Small intestine (tissue), 16 donors: ENCODE measurements at places on chromosomes 6 and 20. TPM values are rescaled to one million over a fixed set of nuclear protein-coding genes. Genes with fewer than 3 reads are reported as not detected.

Gene MCHR2
- polyA plus RNA-seq = not detected

DNA sequence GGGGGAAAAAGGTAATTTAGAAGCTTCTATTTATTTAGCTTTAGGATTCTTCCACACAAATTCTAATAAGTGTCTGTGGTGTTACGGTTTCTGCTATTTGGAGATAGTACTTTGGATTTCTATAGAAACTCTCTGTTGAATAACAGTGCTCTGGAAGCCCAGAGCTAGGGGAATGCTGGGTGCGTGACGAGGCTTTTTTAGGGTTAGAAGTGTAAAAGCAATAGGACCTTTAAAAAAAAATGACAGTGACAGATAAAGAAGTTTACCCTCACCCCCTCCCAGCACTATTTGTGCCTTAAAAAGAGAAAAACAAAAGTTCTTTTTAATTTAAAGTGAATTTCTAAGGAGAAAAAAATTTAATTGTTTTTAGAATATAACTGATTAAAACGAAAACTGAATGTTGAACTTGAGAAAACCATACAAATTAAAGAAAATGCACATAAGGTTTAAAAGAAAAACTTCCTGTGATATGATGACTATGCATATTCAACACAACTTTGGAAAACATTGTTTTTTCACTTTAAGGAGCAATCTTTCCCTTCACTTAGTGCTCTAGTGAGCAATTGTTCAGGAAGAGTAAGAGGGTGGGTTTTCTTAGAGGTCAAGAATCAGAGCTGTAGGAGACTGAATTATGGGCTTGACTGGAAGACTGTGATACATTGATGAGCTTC lies 89.6 kb upstream of the RIPOR2 start:
- no peak for DNase-seq

DNA sequence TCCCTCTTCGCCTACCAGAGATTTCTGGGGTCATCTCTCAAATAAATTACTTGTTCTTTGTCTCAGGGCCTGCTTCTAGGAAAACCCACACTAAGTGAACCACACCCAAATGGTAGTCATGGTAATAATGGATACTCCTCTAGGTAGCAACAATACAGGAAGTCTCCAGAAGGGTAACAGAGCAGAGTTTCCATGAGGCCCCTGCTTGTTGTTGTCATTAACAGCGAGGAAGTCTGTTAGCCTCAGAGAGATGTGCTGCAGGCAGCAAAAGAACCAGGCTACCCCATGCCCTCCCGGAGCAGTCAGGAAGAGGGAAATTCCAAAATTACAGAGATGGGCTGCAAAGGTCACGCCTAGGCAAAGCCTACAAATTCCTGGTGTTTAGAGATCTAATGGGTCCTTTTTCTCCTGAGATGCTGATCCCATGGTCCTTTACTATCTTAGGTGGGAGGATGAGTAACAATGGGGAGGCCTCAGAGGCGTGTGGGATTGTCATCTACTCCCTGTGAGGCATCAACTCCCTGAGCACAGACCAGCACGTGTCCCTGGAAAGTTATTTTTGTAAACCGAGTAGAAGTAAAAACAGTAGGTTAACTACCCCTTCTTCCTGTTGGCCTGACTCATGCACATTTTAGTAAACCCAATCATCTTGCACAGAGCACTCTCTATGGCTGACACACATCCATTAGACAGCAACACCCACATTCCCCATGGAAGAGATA lies 10.1 kb downstream of the ISM1 start:
- peak; percentile 17 for DNase-seq

GRCh38 chr6:31265926-31266325 lies 6.0 kb downstream of the HLA-C start:
- DNase-seq = no peak

- peak; percentile 19 for DNase-seq
These were observed 60.5 kb downstream of the RSPH3 start for GRCh38 chr6:158939255-158940159.

Gene ZBP1
- polyA plus RNA-seq = 0.45 TPM

Gene RNF8
- 12.7 TPM for polyA plus RNA-seq

DNA sequence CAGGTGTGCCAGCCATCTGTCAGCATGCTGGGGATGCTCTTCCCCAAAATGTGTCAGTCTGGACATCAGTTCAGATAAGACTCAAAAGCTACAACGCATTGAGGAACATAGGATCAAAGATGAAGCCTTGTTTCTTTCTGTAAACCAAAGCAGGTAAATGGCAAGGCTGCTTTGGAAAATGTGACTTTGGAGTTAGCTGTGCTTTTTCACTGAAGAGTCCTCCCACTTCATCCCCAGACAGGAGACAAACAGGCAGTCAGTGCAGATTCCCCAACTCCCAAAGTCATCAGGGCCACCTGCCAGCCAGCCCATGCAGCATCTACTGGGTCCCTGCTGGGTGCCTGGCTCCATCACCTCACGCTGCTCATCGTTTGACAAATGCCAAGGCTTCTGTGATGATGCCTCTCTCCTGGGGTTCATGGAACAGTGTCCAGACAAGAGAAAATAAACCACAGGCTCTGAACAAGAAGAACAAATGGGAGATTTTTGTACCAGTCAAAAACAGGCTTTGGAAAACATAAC lies 205.0 kb upstream of the BTBD3 start:
- no peak for DNase-seq

DNA sequence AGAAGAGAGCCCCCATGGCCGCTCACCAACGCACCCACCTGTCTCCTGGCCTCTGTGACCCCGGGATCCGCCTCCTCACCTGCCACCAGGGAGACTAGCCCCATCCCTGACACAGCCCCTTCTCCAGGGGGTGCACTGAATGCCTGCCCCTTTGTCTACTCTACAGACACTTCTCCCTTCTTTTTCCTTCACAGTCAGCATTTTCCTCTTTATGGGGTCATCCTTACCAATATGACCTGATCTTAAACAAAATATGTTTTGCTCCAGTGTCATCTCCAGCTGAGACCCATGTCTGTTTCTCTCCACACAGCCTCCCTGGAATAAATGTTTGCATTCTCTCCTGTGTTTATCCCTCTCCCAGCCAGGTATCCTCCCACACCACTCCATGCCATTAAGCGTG lies 14.6 kb upstream of the CCR6 start:
- no peak for DNase-seq

Gene PKIB
- polyA plus RNA-seq = 59.5 TPM

Gene UNC5CL
- polyA plus RNA-seq = 123 TPM

Gene TTBK1
- 2.1 TPM for polyA plus RNA-seq
